ENCODE measurements at places on chromosomes 5 and 9.

- peak; percentile 9 for DNase-seq
These were observed 1.4 kb downstream of the MEF2C start for GRCh38 chr5:88881571-88881971.

DNA sequence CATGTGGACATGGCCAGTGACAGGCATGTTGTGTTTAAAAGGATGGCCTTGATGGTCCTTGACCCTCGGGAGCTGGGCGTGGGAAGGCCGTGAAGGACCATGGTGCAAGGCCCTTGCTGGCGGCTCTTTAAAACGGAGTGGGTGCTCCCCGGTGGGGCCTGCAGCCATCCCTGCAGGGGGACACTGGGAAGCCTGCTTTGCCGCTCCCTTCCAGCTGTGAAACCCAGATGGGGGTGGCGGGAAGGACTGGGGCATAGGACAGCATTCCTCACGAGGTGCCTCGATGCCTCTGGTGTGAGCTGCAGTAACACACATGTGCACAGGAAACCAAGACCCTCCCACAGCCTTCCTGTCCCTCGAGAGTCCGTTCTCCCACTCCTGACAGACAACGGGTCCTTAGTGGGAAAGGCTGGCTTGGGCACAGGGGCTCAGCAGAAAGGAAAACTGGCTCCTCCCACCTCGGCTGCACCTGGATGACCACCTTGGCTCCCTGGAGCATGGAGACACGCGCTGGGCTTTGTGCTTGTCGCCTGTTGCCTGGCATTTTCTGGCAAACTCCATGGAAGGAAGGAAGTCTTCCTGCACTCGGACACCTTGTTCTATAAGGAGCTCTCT, 30.3 kb upstream of the IRX4 start:
- no peak for DNase-seq

- DNase-seq, result no peak
These were observed 113.0 kb downstream of the WNK2 start for GRCh38 chr9:93296889-93297480.

GRCh38 chr9:118455788-118456187, 751.6 kb downstream of the TLR4 start:
- no peak for DNase-seq

DNA sequence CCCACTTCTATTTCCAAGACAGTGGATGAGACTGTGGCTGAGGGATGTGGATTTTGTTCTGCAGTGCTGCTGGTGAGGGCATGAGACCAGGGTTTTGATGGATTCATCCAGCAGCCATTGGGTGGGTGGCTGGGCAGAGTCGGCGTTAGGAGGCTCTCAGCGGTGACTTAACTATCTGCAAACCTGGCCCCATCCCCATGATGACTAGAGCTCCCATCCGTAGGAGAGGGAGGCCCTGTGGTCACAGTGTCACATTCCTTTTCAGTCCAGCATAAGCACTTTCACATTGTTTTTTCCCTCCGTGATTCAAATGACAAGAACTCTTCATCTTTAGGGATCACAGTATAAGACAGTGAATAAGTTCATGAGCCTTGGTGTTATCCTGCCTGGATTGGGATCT, 60.4 kb upstream of the SPRY4 start:
- DNase-seq, result peak; percentile 87

- no peak for DNase-seq
These were observed 141.1 kb downstream of the CHSY3 start for GRCh38 chr5:130045334-130045733.

DNA sequence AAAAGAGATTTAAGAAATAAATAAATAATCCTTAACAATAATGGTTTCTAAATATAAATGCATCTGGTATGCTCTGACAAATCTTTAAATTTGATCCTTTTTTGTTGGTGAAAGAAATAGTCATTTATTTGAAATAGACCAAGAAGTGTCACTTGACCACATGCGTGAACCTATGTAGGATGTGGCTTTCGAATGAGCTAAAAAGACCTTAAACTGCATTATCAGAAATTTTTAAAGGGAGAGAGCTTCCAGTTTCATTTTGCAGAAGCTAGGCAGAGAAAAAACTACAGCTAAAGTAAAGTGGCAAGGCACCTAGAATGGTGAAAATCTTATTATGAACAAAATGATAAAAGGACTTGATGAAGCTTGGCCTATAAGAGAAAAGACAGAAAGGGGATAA, 309.2 kb upstream of the EFNA5 start:
- DNase-seq, result no peak

- DNase-seq, result no peak
These were observed 178.9 kb downstream of the GABBR2 start for GRCh38 chr9:98529841-98530240.

DNA sequence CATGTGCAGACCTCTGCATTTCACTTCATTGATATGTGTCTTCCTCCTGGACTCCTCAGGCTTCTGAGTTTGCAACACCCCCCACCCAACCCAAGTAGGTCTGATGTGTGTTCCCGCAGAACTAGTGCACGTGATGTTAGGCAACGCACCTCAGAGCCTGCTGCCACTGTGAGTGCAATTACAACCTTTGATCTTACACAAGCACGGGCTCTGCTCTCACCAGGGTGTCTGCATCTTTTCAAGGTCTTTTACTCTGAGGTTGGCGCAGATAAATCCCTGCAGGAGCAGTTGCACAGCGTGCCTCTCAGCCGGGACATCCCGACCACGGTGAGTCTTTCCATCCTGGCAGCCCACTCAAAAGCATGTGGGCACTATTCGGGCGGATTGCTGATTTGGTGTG, 80.1 kb downstream of the EGFLAM start:
- DNase-seq, result no peak

All from IMR-90 (cell line).